ENCODE measurements at places on chromosomes 2 and 18. TPM values are rescaled to one million over a fixed set of nuclear protein-coding genes. Genes with fewer than 3 reads are reported as not detected.

UGT1A8 gene
- total RNA-seq, result not detected

TPO gene
- total RNA-seq, result not detected

GRCh38 chr2:1482981-1483380, 69.7 kb downstream of the TPO start:
- no peak for DNase-seq

DNA sequence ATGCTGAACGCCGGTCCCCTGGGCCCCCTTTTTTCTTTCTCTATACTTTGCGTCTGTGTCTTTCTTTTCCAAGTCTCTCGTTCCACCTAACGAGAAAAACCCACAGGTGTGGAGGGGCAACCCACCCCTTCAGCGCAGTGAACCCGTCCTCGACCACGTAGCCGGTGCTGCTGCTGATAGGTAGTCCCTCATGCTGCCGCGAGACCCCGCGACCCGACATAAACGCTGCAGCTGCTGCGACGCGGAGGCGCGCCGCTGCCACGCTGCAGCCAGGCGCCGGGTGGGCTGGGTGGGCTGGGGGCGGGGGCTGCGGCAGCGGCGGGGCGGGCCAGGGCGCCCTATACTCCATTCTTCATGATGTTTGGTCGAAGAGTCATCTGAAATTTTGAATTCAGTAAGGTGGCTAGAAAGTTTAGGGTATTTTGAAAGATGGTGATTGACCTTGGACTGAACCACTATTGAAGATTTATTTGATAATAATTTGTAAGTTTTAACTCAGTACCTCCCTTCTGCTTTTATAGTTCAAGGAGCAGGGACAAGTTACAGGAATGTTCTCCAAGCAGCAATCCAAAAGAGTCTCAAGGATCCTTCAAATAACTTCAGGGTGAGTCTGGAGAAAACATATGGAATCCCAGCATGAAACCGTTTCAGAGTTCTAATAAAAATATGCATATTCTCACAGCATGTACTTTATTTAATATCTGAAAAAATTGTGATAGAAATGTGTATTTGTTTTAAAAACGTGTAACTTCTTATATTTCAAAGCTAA, 24.1 kb downstream of the CFLAR start:
- no peak for DNase-seq

ACADL gene
- not detected for total RNA-seq

SPEG gene
- total RNA-seq, result 13.9 TPM

DNA sequence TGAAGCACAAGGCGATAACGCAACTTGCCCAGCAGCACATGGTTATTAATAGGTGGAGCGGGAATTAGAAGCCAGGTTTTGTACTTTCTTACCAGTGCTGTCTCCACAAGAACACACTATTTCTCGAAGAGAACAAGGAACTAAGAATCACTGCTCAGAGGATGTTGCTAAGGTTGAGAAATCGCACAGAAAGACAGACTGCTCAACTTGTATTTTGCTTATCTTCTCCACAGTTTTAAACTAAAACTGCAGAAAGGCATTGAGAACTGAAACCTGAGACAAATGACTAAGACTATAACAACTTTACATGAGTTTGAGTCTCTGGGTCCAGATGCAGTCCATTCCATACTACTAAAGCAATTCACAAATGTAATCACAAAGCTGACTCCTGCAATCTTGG, 6.2 kb downstream of the PRKD3 start:
- peak; percentile 24 for DNase-seq

- DNase-seq, result no peak
These were observed 253.4 kb downstream of the TMX3 start for GRCh38 chr18:68461481-68462018.

RPS27A gene
- 1,604 TPM for total RNA-seq

- peak; percentile 84 for DNase-seq
These were observed 33.3 kb downstream of the BMP10 start for GRCh38 chr2:68837861-68838341.

GRCh38 chr2:6008186-6008585, 316.0 kb downstream of the SOX11 start:
- DNase-seq, result no peak

DNA sequence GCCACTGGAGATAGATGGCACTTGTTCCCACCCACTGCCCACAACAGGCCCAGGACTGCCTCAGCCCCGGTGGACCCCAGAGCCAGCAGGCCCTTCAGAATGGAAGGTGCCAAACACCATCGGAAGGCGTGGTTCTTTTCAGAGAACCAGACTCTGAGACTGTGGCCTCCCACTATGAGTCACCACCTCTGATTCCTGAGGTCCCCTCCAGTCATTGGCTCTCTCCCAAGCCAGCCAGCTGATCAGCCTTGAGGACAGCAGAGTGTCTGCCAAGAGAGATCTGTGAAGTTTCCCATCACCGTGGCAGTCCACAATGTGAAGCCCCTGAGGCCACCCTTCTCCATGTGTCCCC, 10.4 kb upstream of the MAP3K2 start:
- DNase-seq, result peak; percentile 96

GRCh38 chr2:8368463-8368862, 313.4 kb upstream of the ID2 start:
- no peak for DNase-seq

DNA sequence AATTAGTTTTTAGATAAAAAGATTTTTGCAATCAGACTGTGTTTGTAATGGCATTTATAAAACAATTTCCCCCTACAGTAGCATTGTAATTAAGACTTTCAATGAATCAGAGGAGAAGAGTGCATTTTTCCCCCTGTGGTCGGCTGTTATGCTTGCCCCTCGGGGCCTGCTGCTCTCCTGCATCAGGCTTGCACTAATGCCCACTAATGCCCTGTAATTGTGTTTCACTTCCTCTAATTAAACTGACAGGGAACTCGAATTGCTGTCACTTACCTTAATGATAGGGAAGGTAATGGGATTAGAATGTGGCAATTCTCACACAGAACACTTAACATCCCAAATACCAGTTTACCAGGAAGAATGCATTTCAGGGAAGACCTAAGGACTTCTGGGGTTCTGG, 61.2 kb upstream of the LRRTM1 start:
- DNase-seq, result no peak

DNA sequence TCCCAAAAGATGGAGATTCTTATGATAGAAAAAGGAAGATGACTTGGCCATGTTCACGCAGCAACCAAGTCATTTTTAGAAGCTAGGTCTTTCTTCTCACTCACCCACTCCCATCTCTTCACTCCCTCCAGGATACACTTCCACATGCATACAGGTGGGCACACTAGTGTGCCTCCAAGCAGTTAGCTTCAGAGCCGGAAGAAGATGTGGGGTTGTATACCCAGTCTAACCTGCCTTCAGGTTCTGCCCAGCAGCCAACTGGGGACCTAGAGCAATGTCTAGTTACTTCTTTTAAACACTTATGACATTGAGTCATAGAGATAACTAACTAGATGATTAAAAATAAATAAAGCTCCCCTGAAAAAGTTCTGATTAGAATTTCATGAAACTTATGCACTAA, 21.8 kb upstream of the TANK start:
- DNase-seq, result no peak

DNA sequence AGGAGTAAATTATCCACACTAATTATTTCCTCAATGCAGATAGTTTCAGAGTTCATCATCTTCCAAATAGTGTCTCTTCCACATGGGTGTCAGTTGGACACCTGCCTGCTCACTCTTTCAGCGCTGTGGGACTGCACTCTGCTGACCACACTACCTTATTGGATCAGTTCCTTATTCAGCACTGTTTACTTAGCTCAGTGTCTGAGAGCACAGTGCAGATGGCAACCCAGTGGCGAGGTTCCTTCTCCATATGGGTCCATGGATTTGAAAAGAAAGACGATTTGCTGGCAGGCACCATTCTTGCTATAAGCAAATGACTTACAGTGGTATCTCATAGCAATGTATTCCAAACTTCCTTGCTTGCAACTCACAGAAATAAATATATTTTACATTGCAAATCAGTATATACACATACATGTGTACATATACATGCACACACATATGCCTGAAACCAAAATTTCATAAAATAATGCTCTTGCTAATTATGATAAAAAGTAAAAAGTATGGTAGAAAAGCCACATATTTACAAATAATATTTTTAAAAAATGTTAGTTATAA, 354.8 kb downstream of the INSIG2 start:
- peak; percentile 15 for DNase-seq

DNA sequence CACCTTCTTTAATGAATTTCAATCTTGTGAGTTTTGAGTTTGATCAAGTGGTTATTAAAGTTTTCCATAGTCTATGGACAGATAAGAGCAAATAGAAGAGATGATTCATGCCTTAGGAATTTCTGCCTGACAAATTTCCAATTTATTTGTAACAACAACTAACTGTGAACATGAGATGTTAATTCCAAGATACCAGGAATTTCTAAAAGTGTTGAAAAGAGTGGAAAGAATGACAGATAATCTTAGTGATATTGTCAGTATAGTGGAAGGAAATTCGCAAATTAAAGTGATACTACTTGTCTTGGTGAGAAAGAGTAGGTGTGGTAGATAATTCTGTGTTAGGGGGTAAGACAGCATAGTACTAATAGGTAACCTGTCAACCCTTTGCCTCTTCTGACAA, 82.4 kb downstream of the AGPS start:
- peak; percentile 67 for DNase-seq

- DNase-seq, result no peak
These were observed 1.1 kb downstream of the GREB1 start for GRCh38 chr2:11534746-11535484.

- no peak for DNase-seq
These were observed 213.1 kb upstream of the MC4R start for GRCh38 chr18:60585670-60586069.

GRCh38 chr2:9939587-9940485, 11.7 kb upstream of the GRHL1 start:
- no peak for DNase-seq

GRCh38 chr2:98897746-98898145, 38.3 kb downstream of the CRACDL start:
- no peak for DNase-seq

IL1R1 gene
- total RNA-seq, result 7.9 TPM

UGT1A7 gene
- not detected for total RNA-seq

AGXT gene
- total RNA-seq, result not detected
